Astrocyte of the spinal cord (primary cell): ENCODE measurements at places on chromosomes 6 and 20.

GRCh38 chr6:84448331-84448730 lies 220.9 kb upstream of the CEP162 start:
- no peak for DNase-seq

DNA sequence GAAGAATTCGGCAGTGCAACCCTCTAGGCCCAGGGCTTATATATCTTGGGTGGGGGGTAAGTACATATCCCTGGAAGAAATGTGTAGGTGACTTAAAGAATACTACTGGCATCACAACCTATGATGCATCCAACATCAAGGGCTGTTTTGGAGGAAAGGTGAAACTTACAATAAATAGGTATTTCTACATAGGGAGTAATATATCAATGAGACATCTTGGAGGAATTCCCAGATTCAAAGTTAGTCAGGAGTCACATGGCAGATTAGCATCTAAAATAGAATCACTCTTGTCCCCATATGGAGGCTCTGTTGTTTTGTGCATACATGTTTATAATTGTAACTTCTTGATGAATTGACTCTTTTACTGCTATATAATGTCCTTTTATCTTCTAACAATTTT lies 375.5 kb downstream of the PAX1 start:
- DNase-seq, result no peak

- no peak for DNase-seq
Observed at GRCh38 chr20:23360531-23360930, 1.5 kb upstream of the GZF1 start.

- no peak for DNase-seq
Observed at GRCh38 chr6:150312844-150313584, 55.8 kb upstream of the IYD start.

DNA sequence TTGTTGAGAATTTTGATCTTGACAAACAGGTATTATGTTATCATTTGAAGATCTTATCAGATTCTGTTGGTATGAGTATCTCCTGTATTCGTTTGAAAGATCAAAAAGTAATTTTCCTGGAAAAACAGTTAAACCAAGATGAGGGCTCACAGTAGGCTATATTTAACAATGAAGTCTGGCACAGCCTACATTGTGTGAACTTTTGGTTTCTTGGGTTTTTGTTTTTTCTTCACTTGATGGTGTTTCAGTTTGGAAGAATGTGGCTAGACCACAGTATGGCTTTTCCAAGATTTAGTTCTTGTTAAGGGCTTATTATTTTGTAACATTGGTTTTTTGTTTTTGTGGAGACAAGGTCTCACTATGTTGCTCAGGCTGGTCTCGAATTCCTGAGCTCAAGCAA lies 306.4 kb downstream of the CDKAL1 start:
- peak; percentile 87 for DNase-seq

- no peak for DNase-seq
Observed at GRCh38 chr6:161105408-161105807, 113.8 kb downstream of the MAP3K4 start.

DNA sequence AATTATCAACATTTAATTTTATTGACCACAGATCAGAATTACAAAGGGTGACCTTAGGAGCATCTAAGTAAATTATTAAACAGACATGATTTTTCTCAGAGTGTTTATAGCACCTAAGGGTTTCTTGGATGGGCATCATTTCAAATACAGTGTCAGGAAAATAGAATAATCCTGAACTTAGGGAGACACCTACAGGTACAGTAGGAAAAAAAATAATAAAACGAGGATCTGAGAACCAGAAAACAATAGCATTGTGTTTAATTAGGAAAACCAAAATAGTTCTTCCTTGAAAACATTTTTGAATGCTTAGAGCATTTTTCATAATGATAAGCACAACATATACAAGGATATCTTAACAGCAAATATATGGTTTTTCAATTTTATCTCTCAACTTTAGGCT lies 39.2 kb downstream of the MMUT start:
- DNase-seq, result peak; percentile 5

- no peak for DNase-seq
Observed at GRCh38 chr20:458776-459175, 3.6 kb downstream of the TBC1D20 start.

DNA sequence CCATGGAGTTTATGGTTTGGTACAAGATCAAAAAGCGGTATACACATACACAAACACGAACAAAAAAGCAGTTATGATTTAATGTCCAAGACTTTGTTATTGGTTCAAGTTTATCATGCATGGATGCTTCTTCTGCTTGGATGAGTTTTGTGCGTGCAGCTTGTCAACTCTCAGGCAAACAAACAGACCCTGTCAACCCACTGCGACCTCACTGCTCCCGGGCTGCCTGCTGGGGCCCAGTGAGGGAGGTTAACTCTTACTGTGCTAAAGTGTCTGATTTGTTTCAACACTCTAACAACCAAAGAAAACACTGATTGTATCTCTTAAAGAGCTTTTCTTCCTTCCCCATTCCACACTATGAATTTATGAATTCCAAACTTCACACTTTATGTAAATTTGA lies 26.8 kb upstream of the DDR1 start:
- no peak for DNase-seq
